ENCODE measurements at places on chromosomes 1 and 21. TPM values are rescaled to one million over a fixed set of nuclear protein-coding genes. Genes with fewer than 3 reads are reported as not detected.

Gene CAPZB
- polyA plus RNA-seq = 233 TPM

Gene ST6GALNAC5
- polyA plus RNA-seq = 4.3 TPM

GRCh38 chr1:87464022-87464490, 135.4 kb downstream of the LMO4 start:
- no peak for DNase-seq

DNA sequence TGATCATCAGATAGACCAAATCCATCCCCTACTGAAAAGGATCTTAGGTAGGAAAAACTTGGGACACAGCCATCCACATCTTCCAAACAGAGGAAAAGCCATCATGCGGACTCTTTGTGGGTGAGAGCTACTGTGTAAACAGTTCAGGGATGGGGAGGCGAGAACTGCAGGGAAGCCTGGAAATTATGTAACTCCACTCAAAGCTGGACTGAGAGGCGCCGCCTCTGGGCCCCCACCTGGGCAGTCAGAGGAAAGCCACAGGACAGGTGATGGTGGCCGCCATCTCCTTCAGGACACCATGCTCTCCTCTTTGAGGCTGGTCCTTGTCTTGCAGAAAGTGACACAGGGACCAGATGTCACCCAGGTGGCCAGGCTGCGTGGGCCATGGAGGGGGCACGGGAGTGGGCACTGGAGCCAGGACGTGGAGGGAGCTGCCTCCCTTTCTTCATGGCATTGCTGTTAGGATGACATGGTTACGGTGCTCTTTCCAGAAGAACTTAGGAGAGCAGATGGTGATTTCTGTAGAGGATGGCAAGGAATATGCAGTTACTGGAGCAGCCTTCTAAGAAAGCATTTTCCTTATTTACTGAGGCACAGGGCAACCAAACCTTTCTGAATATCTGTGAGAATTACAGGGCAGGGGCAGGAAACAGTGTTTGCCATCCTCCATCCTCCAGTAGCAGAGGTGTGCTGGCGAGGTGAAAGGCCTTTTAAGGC, 32.0 kb upstream of the TDRD10 start:
- no peak for DNase-seq

- no peak for DNase-seq
Measured at GRCh38 chr21:30962013-30962412, 76.3 kb downstream of the KRTAP19-8 start.
